ELR (cell line): ENCODE measurements at places on chromosomes 2 and 18.

DNA sequence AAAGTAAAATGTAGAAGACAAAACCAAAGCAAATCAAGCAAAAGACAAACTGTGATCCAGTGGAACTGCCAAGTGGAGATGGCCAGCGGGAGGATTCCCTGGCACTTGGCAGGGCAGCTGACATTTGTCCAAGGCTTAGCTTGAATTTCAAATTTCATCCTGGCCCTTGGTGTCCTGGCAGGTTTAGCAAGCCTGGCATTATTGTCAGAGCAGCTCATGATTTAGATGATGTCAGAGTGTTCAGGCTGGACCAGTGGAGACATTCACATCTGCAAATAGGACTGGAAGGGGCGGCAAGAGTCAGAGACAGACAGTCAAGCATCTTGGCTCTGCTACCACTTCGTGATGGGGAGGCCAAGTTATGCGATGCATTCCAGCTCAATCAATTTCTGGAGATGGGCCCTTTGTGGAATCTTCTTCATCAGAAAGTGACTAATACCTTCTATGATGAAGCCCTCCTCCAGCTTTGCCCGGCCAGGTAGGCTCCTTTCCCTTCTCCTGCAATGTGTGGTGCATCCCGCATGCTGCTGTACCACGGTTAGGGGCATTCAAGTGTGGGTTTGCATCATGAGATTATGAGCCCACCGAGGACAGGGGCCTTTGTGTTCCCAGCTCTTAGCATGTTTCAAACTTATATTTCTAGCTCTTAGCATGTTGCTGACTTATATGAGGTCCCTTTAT lies 199.7 kb downstream of the ANKRD30B start:
- DNase-seq: no peak

GRCh38 chr2:173898178-173898668 lies 67.0 kb downstream of the SP3 start:
- peak; percentile 10 for DNase-seq

- DNase-seq: no peak
Measured at GRCh38 chr2:126986631-126987187, 88.0 kb downstream of the TEX51 start.

DNA sequence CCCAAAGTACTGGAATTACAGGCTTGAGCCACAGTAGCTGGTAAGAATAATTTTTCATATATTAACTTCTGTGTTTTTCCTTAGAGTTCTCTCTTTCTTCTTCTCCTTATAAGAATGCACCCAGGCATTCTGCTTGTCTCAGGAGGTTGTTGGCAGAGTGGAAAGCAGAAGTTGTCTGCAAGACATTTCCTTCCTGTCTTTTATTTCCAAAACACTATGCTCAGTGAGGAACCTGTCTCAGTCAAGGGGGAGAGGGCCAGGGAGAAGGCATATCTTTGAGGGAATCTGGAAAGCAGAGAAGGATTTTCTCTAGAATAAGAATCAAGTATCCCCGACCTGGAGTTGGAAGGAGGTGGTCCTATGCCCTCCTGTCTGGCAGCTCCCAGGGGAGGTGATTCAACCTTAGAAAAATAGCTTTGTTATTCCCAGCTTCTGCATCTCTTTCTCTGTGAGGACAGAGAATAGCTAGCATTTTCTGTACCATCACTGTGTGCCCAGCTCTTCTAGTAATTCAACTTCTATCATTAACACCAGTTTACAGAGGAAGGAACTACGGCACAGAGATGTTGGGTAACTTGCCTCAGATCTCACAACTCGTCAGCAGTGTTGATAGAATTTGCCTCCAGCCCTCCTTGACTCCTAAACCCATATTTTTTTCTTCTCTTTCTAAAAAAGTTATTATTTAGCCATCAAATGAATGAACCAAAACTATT lies 3.8 kb upstream of the LPIN2 start:
- DNase-seq: no peak

GRCh38 chr2:7508296-7508943 lies 591.2 kb downstream of the RNF144A start:
- no peak for DNase-seq

DNA sequence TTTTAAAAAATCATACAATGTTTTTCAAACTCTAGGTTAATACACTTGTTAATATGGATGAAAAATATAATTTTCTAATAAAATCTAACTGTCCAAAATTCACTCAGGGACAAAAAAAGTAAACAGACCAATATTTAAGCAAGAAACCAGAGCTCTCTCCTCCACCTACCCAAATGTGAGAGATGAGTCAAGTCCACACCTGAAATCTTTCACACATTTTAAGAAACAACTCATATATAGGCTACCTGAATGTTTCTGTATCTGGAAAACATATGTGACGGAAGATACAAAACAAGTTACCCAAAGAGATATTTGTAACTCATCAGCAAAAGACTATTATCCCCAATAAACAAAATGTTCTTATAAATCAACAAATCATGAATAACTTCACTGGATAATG lies 20.2 kb downstream of the ZNF516 start:
- no peak for DNase-seq

GRCh38 chr18:3442919-3443318 lies 7.1 kb upstream of the TGIF1 start:
- DNase-seq: no peak
